CD4-positive, alpha-beta memory T cell (primary cell): ENCODE measurements at places on chromosomes 1 and 21. TPM values are rescaled to one million over a fixed set of nuclear protein-coding genes. Genes with fewer than 3 reads are reported as not detected.

- no peaks in the 10 kb centered on the region for H3K4me1 ChIP-seq
- no peak for DNase-seq
- H3K36me3 ChIP-seq: no peaks in the 10 kb centered on the region
- no peak overlapping the region for H3K27ac ChIP-seq
Measured at GRCh38 chr1:10736634-10737586, 59.5 kb downstream of the CASZ1 start.

DNA sequence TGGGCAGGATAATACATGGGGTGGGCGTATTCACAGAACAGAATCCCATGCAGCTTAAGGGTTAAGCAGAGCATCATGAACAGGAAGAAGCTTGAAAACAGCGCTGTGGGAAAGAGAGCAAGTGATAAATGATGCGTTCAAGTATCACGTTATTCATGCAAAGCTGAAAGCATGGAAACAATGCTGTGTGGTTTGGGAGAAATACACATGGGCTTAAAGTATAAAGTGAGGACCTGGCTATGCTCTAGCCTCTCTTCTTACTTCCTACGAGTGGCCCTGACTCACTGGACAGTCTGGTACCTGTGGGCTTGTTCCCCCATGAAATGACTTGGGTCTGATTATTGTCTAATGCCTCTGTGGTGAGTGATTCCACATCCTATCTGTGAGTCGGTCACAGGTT, 25.7 kb downstream of the TMPRSS2 start:
- no peak overlapping the region for H3K27ac ChIP-seq
- H3K4me1 ChIP-seq: no peaks in the 10 kb centered on the region
- no peaks in the 10 kb centered on the region for H3K27me3 ChIP-seq
- DNase-seq: no peak

- peak; percentile 55 for DNase-seq
- H3K36me3 ChIP-seq: no peaks in the 10 kb centered on the region
- no peak overlapping the region for H3K4me3 ChIP-seq
- H3K27me3 ChIP-seq: no peaks in the 10 kb centered on the region
Measured at GRCh38 chr1:2314273-2314802, 77.0 kb downstream of the MORN1 start.

- H3K27ac ChIP-seq: no peak overlapping the region
- no peaks in the 10 kb centered on the region for H3K27me3 ChIP-seq
- DNase-seq: no peak
Measured at GRCh38 chr1:3762151-3762872, 10.1 kb downstream of the CCDC27 start.

DNA sequence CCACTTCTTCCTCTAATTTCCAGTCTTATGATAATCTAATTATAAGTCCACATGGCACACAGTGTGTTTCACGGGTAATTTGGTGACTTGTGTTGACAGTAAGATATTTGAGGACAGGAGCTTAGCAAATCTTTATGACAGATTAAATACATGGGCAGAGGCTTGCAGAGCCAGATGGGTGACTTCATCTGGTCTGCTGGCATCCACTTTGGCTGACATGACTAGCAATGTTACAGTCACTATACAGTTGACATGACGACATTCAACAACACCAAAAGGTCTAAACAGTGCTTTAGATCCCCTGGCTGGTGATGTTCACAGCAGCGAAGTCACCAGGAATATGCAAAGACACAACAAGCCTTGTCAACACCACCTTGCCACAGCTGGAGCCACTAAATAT, 147.2 kb downstream of the ETS2 start:
- H3K36me3 ChIP-seq: no peaks in the 10 kb centered on the region
- no peak overlapping the region for H3K27ac ChIP-seq
- H3K27me3 ChIP-seq: no peaks in the 10 kb centered on the region
- H3K4me3 ChIP-seq: no peak overlapping the region
- DNase-seq: no peak
- no peaks in the 10 kb centered on the region for H3K4me1 ChIP-seq

DNA sequence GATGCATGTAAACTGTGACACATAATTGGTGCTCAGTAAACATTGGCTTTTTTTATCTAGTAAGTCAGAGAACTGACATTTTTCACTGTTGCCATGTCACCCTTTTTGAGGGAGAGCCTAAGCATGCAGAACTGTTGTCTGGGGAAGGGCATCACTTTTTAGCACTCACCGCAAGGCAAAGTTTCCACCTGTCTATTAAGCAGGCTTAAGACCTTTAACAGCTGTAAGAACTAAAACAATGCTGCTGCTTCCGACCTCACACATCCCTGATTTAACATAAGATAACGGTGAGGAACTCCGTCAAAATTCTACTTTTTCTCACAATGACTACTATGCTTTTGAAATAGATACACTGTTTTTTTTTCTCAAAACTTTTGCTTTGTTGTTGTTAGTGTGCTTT, 554.8 kb downstream of the NUF2 start:
- H3K4me1 ChIP-seq: no peaks in the 10 kb centered on the region
- H3K27me3 ChIP-seq: no peaks in the 10 kb centered on the region
- no peaks in the 10 kb centered on the region for H3K36me3 ChIP-seq
- no peak for DNase-seq
- H3K27ac ChIP-seq: no peak overlapping the region

DNA sequence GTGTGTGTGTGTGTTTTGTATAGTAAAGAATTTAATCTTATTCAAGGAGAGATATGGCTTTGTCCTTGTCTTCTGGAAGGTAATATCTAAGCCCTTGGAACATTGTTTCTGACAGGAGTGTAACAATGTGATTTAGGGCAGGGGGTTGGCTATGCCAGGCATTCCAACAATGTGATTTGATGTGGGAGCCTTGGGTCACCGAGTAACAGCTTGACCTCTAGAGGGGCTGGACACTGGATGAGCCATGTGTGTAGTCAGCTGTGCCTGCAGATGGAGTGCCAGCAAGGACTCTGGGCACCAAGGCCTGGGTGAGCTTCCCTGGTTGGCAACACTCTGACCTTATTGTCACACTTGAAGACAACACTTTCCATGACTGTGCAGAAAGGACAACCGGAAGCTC, 336.1 kb upstream of the ZP4 start:
- H3K36me3 ChIP-seq: no peaks in the 10 kb centered on the region
- no peaks in the 10 kb centered on the region for H3K27me3 ChIP-seq
- H3K4me3 ChIP-seq: no peak overlapping the region

GRCh38 chr1:9610548-9610947, 21.8 kb downstream of the TMEM201 start:
- H3K4me1 ChIP-seq: peaks cover under 1% of the 10 kb centered on the region
- no peak overlapping the region for H3K4me3 ChIP-seq
- no peaks in the 10 kb centered on the region for H3K27me3 ChIP-seq
- no peak for DNase-seq
- no peaks in the 10 kb centered on the region for H3K36me3 ChIP-seq

DNA sequence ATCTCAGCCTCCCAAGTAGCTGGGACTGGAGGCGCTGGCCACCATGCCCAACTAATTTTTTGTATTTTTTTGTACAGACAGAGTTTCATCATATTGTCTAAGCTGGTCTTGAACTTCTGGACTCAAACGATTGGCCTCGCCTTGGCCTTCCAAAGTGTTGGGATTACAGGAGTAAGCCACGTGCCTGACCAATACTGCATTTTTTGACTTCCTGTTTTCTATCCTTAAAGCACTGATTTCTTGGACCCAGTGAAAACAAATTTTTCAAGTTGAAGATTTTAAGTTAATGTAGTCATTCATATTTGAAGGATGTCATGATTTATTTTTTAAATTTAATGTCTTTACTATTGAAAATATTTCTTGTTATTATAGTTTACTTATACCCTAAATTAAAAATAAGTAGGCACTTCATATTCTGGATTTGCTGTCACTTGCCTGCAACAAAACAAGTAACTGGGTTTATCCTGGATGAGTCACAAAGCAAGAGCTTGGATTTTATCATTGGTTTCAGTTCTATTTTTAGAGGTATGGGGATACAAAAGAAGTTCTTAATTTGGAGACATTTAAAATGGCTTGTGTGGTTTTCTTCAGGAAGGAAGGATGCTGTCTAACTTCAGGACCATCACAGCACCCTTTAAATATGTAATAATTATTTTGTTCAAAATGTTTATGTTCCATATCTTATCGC, 2.2 kb upstream of the VPS45 start:
- no peak overlapping the region for H3K27ac ChIP-seq
- peaks cover 30% of the 10 kb centered on the region for H3K4me1 ChIP-seq
- no peak for DNase-seq

SLC9C2 gene
- total RNA-seq: not detected

CCDC30 gene
- 7.1 TPM for total RNA-seq
